Mesothelial cell of epicardium (in vitro differentiated cells): ENCODE measurements at places on chromosomes 4 and X. TPM values are rescaled to one million over a fixed set of nuclear protein-coding genes. Genes with fewer than 3 reads are reported as not detected.

GRCh38 chrX:98459669-98460068 lies 1576.0 kb downstream of the RPA4 start:
- no peaks in the 10 kb centered on the region for H3K27me3 ChIP-seq
- H3K4me3 ChIP-seq, result no peak overlapping the region
- DNase-seq, result no peak

GRCh38 chr4:137700072-137700471 lies 167.8 kb upstream of the PCDH18 start:
- peaks cover 6% of the 10 kb centered on the region for H3K36me3 ChIP-seq
- no peak overlapping the region for H3K27ac ChIP-seq
- DNase-seq, result no peak
- no peak overlapping the region for H3K4me3 ChIP-seq

- H3K4me1 ChIP-seq, result peaks cover 33% of the 10 kb centered on the region
- peaks cover 1% of the 10 kb centered on the region for H3K27me3 ChIP-seq
- DNase-seq, result no peak
- peaks cover 7% of the 10 kb centered on the region for H3K36me3 ChIP-seq
- H3K4me3 ChIP-seq, result no peak overlapping the region
Measured at GRCh38 chr4:101795704-101796103, 5.2 kb downstream of the BANK1 start.

DNA sequence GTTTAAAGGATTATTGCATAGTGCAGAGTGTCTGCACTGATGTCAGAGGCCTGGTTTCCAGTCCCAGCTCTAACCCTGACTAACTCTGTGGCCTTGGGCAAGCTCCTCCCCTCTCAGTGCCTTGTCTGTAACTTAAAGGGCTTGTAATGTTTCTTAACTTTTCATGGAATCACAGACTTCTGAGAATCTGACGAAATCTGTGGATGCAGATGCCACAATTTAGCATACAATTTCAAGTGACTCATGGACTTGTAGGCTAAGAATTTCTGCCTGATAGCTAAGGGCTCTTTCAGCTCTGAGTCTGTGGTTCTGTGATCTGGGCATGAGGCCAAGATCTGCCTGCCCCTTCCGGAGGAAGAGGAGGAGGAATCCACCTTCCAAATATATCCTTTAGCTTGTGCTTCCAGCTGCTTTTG lies 236.9 kb downstream of the AR start:
- H3K27ac ChIP-seq, result peak overlapping the region; percentile 52
- H3K27me3 ChIP-seq, result no peaks in the 10 kb centered on the region
- H3K4me3 ChIP-seq, result no peak overlapping the region
- H3K36me3 ChIP-seq, result no peaks in the 10 kb centered on the region

GRCh38 chr4:13386405-13387107 lies 97.6 kb downstream of the RAB28 start:
- peaks cover 28% of the 10 kb centered on the region for H3K36me3 ChIP-seq
- no peak overlapping the region for H3K27ac ChIP-seq
- no peaks in the 10 kb centered on the region for H3K4me1 ChIP-seq
- H3K27me3 ChIP-seq, result no peaks in the 10 kb centered on the region
- DNase-seq, result no peak

- no peak for DNase-seq
- no peaks in the 10 kb centered on the region for H3K36me3 ChIP-seq
- no peak overlapping the region for H3K4me3 ChIP-seq
- H3K27ac ChIP-seq, result no peak overlapping the region
- no peaks in the 10 kb centered on the region for H3K27me3 ChIP-seq
Measured at GRCh38 chrX:110420771-110421499, 62.3 kb downstream of the RTL9 start.

DNA sequence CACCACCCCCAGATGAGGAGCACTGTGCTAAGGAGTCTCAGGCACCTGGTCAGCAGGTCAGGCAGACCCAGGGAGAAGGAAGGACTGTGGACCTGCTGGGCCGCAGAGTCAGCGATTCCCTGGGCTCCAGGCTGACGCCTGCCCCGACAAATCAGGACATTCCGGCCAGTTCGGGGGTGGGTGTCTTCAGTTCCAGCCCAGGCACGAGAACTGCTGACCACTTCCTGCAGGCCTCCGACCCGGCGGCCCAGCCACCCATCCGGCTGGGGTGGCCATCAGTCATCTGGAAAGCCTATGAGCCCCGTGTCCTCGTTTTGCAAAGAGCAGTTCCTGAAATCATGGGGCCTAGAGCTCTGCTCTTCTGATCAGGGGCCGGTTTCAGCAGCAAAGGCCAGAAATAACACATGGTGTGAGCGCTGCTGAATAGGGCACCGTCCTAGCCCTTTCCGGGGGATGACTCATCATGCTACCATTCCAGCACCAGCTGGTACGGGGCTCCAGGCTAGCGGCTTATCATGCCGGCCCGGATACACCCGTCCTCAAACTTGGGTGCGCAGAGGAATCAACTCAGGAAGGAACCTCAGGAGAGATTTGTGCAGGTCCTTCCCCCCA lies 7.8 kb upstream of the SH3TC1 start:
- H3K36me3 ChIP-seq, result no peaks in the 10 kb centered on the region
- H3K27me3 ChIP-seq, result no peaks in the 10 kb centered on the region
- H3K4me1 ChIP-seq, result peaks cover 22% of the 10 kb centered on the region
- no peak overlapping the region for H3K27ac ChIP-seq
- no peak overlapping the region for H3K4me3 ChIP-seq

DNA sequence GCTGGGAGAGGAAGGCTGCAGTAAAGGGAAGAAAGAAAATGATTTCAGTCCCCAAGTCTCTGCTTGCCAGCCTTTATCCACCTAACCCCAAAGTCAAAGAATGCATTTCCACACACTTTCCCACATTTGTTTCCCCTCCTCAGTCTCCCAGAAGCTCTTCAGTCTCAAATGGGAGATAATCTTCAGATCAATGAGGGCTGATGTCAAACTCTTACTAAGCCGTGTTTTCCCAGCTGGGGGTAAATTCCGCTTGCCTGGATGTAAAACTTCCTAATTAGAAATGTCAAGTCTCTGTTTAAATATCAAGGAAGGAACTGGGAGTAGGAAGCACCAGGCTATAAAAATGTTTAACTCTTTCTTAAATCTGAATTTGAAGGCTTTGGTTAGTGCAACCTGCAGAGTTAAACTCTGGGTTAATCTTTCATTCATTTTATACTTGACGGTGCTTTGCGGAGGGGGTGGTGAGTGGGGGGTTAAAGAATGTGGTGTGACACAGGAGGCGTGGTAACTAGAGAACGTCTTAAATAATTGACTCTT lies 601.4 kb upstream of the ACTRT1 start:
- H3K4me3 ChIP-seq, result no peak overlapping the region
- H3K4me1 ChIP-seq, result peaks cover 8% of the 10 kb centered on the region
- no peak for DNase-seq
- H3K27ac ChIP-seq, result no peak overlapping the region

DNA sequence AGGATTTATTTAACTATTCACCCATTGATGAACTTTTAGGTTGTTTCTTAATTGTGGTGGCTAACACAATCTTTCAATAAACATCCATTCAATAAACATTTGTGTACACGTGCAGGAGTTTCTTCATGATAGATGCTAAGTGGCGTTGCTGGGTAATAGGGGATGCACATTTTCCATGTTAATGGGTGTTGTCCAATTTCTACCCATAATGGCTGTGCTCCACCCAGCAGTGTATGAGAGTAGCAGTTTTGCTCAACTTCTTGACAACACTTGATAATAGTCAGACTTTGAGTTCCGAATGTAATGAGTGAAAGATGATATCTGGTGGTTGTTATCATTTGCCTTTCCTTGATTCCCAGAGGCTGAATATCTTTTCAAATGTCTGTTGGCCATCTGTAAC lies 104.7 kb downstream of the NHSL2 start:
- no peaks in the 10 kb centered on the region for H3K27me3 ChIP-seq
- H3K4me3 ChIP-seq, result no peak overlapping the region
- no peak for DNase-seq
- H3K4me1 ChIP-seq, result peaks cover 14% of the 10 kb centered on the region

DNA sequence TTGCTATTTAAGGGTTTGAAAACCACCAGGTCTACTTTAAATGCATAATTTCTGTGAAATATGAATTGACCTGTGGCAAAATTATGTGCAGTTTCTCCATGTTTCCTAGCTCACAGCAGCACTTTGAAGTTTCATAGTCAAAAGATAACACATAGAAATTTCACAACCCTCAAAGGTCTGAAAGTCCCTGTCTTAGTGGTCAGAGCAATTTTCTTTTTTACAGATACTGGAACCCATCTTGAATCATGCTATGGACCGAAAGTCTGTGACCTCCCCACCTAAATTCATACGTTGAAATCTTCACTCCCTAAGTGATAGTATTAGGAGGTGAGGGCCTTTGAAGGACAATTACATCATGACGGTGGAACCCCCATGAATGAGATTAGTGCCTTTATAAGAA lies 240.4 kb upstream of the BMP3 start:
- no peak overlapping the region for H3K4me3 ChIP-seq
- H3K27ac ChIP-seq, result no peak overlapping the region
- no peaks in the 10 kb centered on the region for H3K36me3 ChIP-seq
- DNase-seq, result no peak

DNA sequence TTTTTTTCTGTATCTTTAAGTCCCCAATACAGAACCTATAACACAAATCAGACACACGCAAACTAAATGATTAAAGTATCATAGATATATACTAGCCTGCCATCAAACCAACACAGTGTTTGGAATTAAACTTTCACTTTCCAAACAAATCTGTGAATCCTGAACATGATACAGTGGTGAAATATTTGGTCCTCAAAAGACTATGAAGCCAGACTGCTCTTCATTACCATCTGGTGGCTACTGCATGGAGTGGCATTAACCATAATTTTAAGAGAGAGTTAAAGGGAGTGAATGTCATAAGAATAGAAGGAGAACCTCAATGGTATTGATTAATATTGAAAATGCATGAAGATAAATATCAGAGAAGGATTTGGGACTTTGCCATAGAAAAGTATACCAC lies 9.2 kb upstream of the GABRA4 start:
- H3K4me3 ChIP-seq, result no peak overlapping the region
- DNase-seq, result no peak
- H3K4me1 ChIP-seq, result no peaks in the 10 kb centered on the region
- no peaks in the 10 kb centered on the region for H3K36me3 ChIP-seq

GRCh38 chr4:147683188-147683591 lies 773 bp downstream of the PRMT9 start:
- peak overlapping the region; percentile 86 for H3K4me3 ChIP-seq
- no peak for DNase-seq
- peaks cover 9% of the 10 kb centered on the region for H3K36me3 ChIP-seq
- peaks cover 18% of the 10 kb centered on the region for H3K4me1 ChIP-seq

GRCh38 chr4:153989505-153989904 lies 200.6 kb upstream of the SFRP2 start:
- H3K4me3 ChIP-seq, result no peak overlapping the region
- DNase-seq, result no peak
- H3K36me3 ChIP-seq, result no peaks in the 10 kb centered on the region
- no peaks in the 10 kb centered on the region for H3K4me1 ChIP-seq
- no peak overlapping the region for H3K27ac ChIP-seq

- peaks cover 5% of the 10 kb centered on the region for H3K4me1 ChIP-seq
- H3K4me3 ChIP-seq, result no peak overlapping the region
- DNase-seq, result no peak
- H3K27ac ChIP-seq, result no peak overlapping the region
Measured at GRCh38 chrX:105460376-105460775, 239.9 kb upstream of the TEX13A start.

DNA sequence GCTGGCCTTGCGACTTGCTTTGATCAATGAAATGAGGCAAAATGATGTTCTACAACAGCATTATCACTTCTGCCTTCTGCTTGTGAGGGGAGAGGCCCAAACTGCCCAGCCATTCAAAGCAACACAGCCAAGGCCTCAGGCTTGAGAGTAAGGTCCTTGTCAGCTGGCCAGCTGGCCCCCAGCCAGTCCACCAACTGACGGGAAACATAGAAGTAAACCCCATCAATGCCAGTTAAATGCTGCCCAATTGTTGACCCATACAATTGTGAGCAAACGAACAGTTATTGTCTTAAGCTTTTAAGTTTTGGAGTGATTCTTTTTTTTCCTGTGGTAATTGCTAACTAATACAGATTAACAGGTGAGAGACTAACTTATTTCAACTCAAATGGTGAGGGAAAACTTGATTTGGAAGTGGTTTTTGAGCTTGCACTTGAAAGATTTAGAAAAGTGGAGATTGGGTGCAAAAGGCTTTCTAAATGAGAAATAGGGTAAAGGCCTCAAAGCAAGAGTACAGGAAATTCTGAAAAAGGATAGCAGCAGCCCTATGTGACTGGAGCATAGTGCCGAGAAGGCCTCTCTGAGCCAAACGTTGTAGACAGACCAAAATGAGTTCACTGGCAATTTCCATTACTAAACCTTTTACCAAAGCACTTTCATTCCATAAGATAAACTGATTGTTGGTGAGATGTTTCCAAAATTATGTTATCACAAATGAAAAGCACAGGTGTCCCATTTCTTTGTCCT lies 66.9 kb downstream of the ARHGEF38 start:
- no peak for DNase-seq
- H3K27me3 ChIP-seq, result no peaks in the 10 kb centered on the region
- H3K36me3 ChIP-seq, result no peaks in the 10 kb centered on the region
- no peaks in the 10 kb centered on the region for H3K4me1 ChIP-seq
- H3K27ac ChIP-seq, result no peak overlapping the region
- no peak overlapping the region for H3K4me3 ChIP-seq

- H3K36me3 ChIP-seq, result no peaks in the 10 kb centered on the region
- H3K4me1 ChIP-seq, result no peaks in the 10 kb centered on the region
- no peak overlapping the region for H3K27ac ChIP-seq
- H3K4me3 ChIP-seq, result no peak overlapping the region
- no peak for DNase-seq
Measured at GRCh38 chr4:23697001-23697528, 192.8 kb downstream of the PPARGC1A start.

DNA sequence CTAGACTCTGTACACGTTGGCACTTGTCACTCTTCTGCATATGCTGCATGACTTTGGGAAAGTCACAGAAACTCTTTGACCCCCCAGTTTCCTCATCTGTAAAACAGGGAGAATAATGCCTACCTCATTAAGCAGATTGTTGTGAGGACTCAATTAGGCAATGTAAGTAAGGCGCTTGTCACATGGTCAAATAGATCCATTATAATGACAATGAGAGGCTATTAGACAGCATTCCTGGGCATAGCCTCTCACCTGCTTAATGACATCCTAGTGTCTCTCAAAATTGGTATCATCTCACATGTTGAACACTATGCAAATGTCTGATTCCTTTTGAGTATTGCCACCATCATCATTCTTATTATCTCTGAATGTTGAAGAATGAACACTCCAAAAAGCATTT lies 172.6 kb upstream of the JADE1 start:
- H3K27me3 ChIP-seq, result no peaks in the 10 kb centered on the region
- H3K4me3 ChIP-seq, result no peak overlapping the region
- H3K4me1 ChIP-seq, result peaks cover 22% of the 10 kb centered on the region
- DNase-seq, result no peak
- H3K27ac ChIP-seq, result no peak overlapping the region
- H3K36me3 ChIP-seq, result no peaks in the 10 kb centered on the region

Gene CXCL9
- not detected in 3 replicates for total RNA-seq

Gene IL3RA
- 0.16 to 0.20 TPM in 2 of 3 replicates, not detected in the other for total RNA-seq

Gene PARM1
- 12.6 to 13.9 TPM (median 13.6 TPM) in 3 replicates for total RNA-seq

Gene GATA1
- not detected in 3 replicates for total RNA-seq
